ENCODE measurements at places on chromosomes 4 and X.

- DNase-seq = no peak
Observed at GRCh38 chrX:112941209-112941837, 100.7 kb upstream of the AMOT start.

DNA sequence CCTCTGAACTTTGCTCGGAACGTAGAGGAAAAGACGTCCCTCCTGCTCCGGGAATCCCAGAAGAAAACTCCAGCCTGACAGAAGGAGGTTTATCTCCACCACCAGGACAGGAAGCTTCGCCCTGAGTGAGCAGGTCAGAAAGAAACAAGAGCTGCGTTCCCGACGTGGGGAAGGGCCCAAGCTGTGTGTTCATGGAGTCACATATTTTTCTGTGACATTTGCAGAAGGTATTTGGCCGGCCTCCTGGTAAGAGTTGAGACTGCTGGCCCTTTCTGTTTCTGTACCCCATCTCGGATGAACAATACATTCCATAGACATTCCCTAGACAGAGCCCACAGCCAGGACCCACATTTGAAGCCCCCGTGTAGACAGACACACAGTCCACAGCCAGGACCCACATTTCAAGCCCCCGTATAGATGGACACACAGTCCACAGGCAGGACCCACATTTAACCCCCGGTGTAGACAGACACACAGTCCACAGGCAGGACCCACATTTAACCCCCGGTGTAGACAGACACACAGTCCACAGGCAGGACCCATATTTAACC lies 230.8 kb downstream of the SHOX start:
- peak; percentile 30 for DNase-seq

DNA sequence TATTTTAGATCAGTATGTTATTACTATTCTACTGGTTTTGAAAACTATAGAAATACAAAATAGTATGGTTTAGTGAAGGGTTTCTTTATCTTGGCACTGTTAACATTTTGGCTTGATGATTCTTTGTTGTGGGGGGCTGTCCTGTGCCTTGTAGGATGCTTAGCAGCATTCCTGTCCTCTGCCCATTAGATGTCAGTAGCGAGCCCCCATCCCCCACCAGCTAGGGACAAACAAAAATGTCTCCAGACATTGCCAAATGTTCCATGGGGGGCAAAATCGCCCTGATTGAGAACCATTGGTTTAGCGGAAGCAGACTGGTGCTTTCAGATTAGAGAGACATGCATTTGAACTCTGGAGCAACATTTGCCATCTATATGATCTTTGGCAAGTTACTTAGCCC lies 23.3 kb downstream of the SPARCL1 start:
- no peak for DNase-seq

GRCh38 chrX:10906866-10907265 lies 204.3 kb upstream of the HCCS start:
- no peak for DNase-seq

GRCh38 chrX:19698691-19699090 lies 183.4 kb upstream of the MAP3K15 start:
- no peak for DNase-seq

- DNase-seq = peak; percentile 60
Observed at GRCh38 chrX:13167481-13168231, 123.2 kb upstream of the FAM9C start.

DNA sequence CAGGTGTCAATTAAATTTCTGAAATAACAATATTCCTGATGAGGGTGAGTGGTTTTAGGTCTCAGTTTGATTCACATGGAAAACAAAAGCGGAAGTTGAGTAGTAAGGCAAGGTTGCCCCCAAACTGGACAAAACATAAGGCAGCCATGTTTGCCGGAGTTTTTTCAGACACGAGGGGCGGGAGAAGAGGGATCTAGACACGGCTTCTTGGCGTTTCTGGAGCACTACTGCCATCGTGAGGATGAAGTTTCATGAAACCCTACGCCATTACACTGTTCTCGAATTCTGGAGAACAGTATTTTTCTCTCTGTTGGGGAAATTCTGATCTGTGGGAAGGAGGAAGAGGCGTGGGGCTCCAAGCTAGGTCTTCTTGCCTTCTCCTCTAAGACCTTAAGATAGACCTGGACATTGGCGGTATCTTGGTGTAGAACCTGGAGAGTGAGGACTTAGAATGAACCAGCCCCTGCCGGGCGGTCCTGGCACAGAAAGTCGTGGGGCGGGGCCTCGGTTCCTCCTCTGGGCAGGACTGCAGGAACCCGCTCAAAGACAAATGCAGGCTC lies 160.3 kb downstream of the OR13H1 start:
- no peak for DNase-seq

- no peak for DNase-seq
Observed at GRCh38 chrX:138519296-138519695, 192.2 kb downstream of the FGF13 start.

DNA sequence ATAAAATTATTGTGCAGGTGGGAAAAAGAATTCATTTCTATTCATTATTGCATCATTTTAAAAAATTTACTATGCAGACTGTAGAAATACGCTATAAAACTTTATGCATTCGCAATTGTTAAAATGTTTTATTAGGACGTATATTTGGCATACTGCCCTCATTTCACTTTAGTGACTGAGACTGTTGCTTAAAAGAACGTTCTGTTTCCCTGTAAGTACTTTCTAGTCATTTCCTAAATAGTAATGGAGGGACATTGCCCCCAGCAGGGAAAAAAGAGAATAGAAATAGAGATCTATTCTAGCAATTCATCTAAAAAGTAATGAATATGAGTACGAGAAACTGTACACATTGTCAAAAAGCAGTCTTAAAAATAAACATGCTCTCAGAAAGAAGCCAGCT lies 1295.8 kb upstream of the TENM3 start:
- peak; percentile 14 for DNase-seq

- DNase-seq = no peak
Observed at GRCh38 chr4:183229397-183229796, 90.7 kb downstream of the CLDN22 start.

GRCh38 chr4:145545538-145546174 lies 64.0 kb downstream of the SMAD1 start:
- peak; percentile 92 for DNase-seq

DNA sequence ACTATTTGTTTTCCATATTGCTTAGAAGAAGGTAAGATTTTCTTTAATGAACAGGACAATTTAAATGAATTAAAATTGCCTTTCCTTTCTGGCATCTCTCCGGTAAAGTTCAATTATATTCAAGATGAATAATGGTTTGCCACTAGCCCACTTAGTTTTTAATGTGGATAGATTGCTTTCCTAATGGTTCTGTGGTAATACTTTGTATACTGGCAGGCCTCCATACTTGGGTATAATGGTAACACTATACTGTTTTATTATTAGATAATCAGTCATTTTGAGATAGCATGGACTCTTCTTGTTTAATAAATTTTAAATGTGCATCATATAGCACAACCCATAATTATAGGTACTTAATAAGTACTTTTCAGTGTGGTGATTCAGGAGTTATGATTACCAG lies 89.5 kb downstream of the ELOVL6 start:
- DNase-seq = no peak

- peak; percentile 92 for DNase-seq
Observed at GRCh38 chr4:112170451-112170993, 25.3 kb downstream of the FAM241A start.

- no peak for DNase-seq
Observed at GRCh38 chrX:71118985-71119535, 664 bp downstream of the MED12 start.

DNA sequence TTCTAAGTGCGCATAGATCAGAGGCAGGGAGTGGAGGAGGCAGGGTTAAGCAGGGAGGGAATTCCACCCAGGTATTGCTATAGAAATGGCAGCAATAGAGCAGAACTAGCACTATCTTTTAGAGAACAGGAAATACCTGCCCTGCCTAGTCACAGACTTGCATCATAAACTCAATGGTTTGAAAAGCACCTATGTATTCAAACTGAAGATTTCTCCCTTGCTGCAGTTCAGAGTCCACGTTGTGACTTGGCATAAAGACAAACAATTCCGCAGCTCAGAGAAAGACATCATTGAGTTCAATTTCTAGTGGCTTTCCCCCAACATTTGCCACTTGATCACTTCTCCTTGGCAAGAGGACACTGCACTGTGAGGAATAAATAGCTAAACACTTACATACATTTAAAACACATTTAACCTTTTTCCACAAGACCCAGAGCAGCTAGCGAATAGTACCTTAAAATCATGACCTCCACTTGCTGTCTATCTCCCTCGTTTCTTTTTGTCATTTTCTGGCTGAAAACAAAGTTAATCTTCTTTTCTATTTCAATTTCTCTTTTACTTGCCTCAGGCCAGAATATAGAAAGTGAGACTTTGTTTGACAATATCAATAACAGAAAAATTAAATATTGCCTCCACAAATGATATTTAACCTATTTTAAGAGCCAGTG lies 42.4 kb downstream of the SLC7A11 start:
- DNase-seq = peak; percentile 54

GRCh38 chrX:2811271-2811670 lies 17.5 kb upstream of the GYG2 start:
- no peak for DNase-seq

DNA sequence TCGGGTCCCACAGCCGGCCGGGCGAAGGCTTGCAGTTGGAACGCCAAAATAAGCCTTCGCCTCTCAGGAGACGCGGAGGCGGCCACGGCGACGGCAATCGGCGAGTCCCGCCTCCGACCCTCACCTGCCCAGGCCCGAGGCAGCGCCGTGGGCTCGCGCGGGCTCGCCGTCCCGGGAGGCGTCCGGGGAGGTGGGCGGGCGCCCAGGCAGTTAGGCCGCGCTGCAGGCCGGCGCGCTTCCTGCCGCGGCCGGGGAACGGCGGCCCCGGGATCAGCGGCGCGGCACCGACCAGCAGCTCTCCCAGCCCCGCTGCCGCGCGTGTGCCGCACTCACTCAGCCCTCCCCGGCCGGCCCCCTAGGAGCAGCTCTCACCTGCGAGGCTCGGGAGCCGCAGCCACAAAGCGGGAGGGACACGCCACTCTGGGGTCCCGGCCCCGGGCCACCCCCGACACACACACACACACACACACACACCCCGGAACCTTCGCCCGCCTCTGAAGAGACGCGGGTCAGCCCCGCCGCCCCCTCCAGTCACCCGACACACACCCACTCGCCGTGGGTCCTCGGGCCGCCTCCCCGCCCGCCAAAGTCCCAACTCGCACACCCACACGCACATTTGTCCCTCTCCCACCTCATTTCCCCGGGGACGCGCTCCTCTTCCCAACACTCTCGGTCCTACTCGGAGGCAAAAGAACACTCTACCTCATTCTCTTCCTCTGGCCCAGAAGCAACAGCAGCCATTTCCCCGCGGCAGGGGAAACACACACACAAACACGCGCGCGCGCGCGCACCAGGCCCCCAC lies at the start of gene CNOT6L:
CNOT6L (minus strand) TSS at position 767 of the 802 bp plus-strand sequence; CDS start at position 707, 60 bp downstream.
- DNase-seq = peak; percentile 84

DNA sequence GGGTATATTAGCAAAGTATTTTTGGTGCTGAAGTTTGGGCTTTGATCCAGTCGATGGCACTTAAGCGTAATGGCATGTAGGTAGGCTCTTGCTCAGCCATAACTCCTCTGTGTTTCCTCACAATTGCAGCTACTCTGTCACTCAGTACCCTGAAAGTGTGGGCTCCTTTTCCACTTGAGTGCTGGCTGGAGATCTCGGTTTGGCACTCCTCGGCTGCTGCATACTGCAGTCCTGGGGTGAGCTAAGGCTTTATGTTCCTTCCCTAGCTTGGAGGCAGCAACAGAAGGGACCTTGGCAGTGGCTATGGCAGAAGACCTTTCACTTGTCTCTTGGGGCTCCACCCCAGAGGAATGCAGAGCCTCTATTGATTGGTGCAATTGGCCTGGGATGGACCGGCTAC lies 106.7 kb upstream of the GRXCR1 start:
- no peak for DNase-seq

GRCh38 chr4:140298001-140298400 lies 75.4 kb upstream of the SCOC start:
- no peak for DNase-seq

DNA sequence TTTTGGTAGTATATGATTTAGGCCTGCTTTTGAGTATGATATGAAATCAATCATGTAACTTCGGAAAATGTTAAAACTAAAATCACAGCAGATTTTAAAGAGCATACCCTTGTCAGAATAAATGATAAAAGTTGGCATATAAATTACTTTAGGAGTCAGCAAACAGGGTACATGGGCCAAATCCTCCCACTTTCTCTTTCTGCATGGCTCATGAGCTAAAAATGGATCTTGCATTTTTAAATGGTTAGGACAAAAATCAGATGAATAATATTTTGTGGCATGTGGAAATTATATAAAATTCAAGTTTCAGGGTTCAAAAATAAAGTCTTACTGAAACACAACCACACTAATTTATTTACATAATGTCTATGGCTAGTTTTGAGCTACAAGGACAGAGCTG lies 214.9 kb downstream of the GASK1B start:
- DNase-seq = no peak

- peak; percentile 21 for DNase-seq
Observed at GRCh38 chr4:151165205-151166000, 66.0 kb downstream of the RPS3A start.

- no peak for DNase-seq
Observed at GRCh38 chr4:101037938-101038413, 309.4 kb downstream of the PPP3CA start.

- no peak for DNase-seq
Observed at GRCh38 chr4:28443371-28443770, 1582.7 kb downstream of the STIM2 start.

DNA sequence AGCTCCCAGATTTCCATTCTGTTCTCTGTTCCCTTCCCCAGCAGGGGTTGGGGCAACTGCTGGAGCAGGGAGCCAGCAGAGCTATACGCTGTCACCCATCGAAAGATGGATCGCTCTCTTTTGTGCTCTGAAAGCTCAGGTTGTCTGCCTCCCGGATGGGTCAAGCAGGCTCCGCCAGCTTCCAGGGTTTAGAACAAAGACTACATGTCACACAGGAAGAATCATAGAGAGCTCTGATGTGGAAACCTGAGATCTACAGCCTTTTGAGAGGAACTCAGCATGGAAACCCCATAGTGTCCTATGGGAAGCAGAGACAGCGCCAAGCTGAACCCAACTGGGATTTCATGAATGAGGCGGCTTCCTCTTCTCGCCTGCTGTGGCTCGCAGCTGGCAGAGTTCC lies 205.4 kb downstream of the HS3ST1 start:
- no peak for DNase-seq

GRCh38 chr4:3818371-3818770 lies 52.2 kb downstream of the ADRA2C start:
- no peak for DNase-seq

- DNase-seq = peak; percentile 79
Observed at GRCh38 chr4:24103434-24104157, 213.7 kb upstream of the PPARGC1A start.

- no peak for DNase-seq
Observed at GRCh38 chr4:180336494-180337090, 1906.6 kb upstream of the TENM3 start.

- DNase-seq = no peak
Observed at GRCh38 chr4:74223098-74223497, 65.2 kb downstream of the MTHFD2L start.

GRCh38 chrX:9475984-9476383 lies 11.1 kb downstream of the TBL1X start:
- no peak for DNase-seq

- DNase-seq = no peak
Observed at GRCh38 chr4:99918656-99919055, 24.4 kb upstream of the LAMTOR3 start.

Data from choroid plexus epithelial cell (primary cell).